T-helper 17 cell (primary cell): ENCODE measurements at places on chromosomes 3 and 15.

GRCh38 chr3:185280572-185281365 lies 26.9 kb upstream of the EHHADH start:
- DNase-seq, result no peak

DNA sequence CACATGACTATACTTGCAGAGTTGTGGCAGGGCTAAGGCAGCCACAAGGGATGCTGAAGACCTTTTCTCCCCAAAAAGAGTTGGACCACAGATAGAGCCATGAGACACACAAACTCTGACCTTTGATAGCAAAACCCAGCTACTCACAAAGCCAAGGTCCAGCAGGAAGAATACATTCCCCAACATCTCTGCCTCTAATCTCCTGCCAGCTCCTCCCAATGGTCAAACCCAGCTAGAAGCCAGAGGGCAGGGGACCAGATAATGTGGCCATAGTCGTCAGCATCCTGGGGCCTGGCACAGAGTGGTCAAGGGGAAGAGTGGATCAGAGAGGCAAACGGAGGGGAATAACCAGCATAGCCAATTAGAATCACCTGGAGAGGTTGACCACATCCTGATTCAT lies 28.2 kb downstream of the SLC6A1 start:
- no peak for DNase-seq

DNA sequence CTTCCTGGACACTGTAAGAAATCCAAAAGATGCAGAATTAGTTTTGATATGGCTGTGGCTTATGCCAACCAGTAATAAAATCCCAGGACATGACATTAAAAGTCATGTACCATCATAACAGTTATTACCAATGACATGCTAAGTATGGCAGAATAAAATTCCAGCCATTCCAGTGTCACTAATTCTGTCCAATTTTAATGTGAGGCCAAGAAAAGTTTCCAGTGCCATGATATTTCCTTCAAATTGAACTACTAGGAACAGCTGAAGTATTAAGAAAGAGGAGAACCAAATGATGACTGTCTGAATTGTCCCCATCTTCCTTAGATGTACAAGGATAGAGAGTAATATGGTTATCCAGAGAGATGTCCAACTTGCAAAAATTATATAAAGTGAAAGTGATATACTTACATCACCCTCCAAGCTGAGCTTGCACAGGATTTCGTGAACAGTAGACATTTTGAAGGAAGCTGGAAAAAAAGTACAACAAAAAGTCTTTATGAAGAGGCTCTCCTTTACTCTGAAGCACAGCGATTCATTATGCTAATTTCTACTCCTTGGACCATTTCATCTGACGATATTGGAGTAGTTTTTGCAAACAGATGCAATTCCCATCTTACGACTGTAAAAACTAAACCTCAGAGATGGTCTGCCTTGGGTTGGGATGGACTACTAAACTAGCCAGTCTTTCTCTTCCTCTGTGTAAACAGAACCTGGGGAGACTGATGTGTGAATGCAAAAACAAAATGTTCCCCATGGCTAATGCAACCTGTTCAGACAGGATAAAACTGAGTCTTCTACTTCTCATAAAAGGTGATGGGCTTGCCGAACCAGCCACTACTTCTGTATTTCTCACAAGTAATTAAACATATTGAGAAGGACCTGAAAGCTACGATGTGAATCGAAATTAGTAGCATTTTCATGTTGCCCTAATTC lies 11.9 kb downstream of the ANXA2 start:
- no peak for DNase-seq

DNA sequence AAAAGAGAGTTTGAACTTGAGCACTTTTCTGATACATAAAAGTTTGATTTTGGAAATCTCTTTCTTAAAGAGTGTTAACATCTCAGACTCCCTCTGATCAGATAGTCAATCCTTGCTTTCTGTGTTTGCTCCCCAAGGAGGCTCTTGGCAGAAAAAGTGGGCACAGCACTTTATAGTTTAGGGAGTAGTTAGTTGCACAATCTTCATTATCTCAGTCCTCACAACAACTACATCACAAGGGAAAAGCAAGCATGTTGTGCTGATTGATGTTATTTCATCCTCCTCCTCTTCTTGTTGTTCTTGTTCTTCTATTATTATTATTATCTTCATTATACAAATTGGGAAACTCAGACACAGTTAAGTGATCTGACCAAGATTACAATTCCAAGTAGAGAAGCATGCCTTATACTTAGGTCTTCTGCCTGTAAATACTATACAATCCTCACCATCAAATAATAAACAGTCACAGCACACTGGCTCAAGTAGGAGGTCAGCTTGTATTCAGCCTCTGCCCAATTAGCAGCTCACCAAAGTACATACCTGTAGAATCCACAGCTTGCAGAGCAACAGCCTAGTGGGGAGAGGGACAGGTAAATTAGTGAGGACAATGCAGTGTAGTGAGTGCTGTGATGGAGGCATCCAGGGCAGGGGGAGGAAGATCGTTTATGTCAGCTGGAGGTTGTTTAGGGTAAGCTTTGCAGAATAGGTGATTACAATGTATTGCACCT lies 304.1 kb upstream of the MME start:
- DNase-seq, result no peak

- DNase-seq, result no peak
These were observed 39.7 kb upstream of the POLG start for GRCh38 chr15:89374086-89374981.

DNA sequence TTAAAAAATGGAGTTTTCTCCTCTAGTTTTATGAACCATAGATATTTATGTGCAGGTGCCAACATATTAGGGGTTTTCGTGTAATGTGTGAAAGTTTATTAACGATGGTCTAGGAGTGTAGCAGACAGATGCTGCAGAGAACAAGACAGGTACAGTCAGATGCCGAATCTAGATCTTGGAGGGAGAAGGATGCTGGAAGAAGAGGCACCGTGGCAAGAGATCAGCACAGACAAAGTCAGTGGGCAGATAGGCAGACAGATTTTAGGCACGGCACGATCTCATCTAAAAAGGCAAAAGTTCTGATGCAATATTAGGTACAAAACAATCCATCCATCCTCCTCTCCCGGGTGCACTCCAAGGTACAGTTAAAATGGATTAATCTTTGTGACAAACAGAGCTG lies 161.6 kb downstream of the TIGIT start:
- DNase-seq, result no peak

DNA sequence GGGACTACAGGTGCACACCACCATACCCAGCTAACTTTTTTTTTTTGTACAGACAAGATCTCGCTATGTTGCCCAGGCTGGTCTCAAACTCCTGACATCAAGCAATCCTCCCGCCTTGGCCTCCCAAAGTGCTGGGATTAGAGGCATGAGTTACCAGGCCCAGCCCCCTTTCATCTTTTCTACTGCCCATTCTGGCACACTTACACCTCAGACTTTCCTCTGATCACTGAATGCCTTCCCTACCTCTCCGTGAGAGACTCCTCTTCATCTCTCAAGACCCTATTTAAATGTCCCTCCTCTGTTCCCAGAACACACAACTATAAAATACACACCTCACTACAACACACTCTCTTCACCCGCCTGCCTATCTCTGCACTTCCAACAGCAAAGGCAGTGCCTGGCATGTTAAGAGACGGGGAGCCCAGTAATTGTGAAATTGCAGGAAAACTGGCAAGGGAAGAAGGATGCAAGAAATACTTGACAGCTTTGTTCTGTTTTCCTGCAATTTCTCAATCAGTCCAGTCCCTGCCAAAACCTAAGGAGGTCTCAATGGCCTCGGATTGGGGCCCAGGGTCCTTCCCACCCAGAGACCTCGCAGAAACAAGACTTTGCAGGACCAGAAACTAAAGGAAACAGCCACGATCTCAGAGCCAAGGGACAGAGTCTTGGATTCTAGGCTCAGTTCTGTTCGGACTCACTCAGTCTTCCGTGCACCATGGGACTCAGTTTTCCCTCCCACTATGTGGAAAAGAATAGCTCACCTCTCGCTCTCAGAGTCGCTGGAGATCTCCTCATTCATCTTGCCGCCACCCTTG lies 849 bp downstream of the RRP9 start:
- no peak for DNase-seq
